GM23338 (cell line): ENCODE measurements at places on chromosomes 11 and 22. TPM values are rescaled to one million over a fixed set of nuclear protein-coding genes. Genes with fewer than 3 reads are reported as not detected.

GRCh38 chr11:13883042-13883441 is 79.5 kb upstream of the SPON1 start:
- DNase-seq: no peak
- no peaks in the 10 kb centered on the region for H3K27me3 ChIP-seq
- no peaks in the 10 kb centered on the region for H3K36me3 ChIP-seq

- no peak overlapping the region for H3K27ac ChIP-seq
- no peaks in the 10 kb centered on the region for H3K27me3 ChIP-seq
- 0 out of 2 replicates have a peak, but pooled peaks cover 5% of the 10 kb centered on the region for H3K4me1 ChIP-seq
- H3K36me3 ChIP-seq: no peaks in the 10 kb centered on the region
- no peak overlapping the region for H3K4me3 ChIP-seq
Measured at GRCh38 chr11:76835928-76836612, 24.6 kb upstream of the ACER3 start.

PATE4 gene
- not detected in 2 replicates for polyA plus RNA-seq

DNA sequence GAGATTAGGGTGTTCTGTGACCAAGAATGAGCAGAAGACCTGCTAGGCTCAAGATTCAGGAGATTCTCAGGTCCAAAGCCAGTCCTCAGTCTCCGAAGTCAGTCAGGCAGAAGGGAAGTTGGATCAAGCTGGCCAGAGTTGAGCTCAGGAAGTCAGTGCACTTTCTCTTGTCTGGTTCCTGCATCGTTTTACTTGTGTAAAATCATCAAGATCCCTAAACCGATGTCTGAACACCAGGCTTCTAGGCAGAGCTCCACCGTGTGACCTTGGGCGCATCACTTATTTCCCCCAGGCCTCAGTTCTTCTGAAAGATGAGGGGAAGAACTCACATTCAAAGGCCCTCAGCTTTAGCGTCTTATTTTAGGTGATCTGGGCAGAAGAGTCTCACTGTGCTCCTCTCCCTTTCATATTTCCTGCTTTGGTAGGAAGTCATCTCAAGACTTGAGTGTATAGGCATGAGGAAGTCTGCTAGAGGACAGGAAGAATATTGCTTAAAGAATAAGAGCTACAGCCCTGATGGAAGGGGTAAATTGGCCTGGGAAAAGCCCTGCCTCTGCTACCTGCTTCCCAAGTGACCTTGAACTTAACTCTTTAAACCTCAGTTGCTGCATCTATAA is 20.2 kb downstream of the NF2 start:
- no peaks in the 10 kb centered on the region for H3K27me3 ChIP-seq
- 0 out of 2 replicates have a peak overlapping the region, but pooled peaks have one; percentile 16 for H3K27ac ChIP-seq
- DNase-seq: no peak
- H3K36me3 ChIP-seq: no peaks in the 10 kb centered on the region
- H3K4me3 ChIP-seq: no peak overlapping the region

- no peak overlapping the region for H3K4me3 ChIP-seq
- no peak for DNase-seq
- no peaks in the 10 kb centered on the region for H3K36me3 ChIP-seq
- no peak overlapping the region for H3K27ac ChIP-seq
- H3K27me3 ChIP-seq: no peaks in the 10 kb centered on the region
Measured at GRCh38 chr11:76888989-76889388, 28.3 kb downstream of the ACER3 start.

DNA sequence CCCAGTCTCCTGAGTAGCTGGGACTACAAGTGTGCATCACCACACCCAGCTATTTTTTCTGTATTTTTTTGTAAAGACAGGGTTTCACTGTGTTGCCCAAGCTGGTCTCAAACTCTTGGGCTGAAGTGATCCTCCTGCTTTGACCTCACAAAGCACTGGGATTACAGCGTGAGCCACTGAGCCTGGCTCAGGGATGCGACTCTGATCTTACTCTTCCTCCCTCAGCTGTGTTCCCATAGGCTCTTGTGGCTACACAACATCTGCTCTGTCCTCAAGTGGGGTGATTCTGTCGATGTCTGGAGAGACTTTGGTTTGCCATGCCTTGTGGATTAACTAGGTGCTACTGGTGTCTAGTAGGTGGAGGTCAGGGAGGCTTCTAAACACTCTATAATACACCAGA is 127.0 kb upstream of the SERPIND1 start:
- no peak for DNase-seq
- H3K4me3 ChIP-seq: no peak overlapping the region
- no peaks in the 10 kb centered on the region for H3K27me3 ChIP-seq
- H3K4me1 ChIP-seq: no peaks in the 10 kb centered on the region

GRCh38 chr11:16881766-16882165 is 132.4 kb downstream of the PLEKHA7 start:
- H3K4me1 ChIP-seq: peaks cover 18% of the 10 kb centered on the region; the same call in 1 of the 2 replicates
- H3K36me3 ChIP-seq: no peaks in the 10 kb centered on the region
- no peak for DNase-seq
- no peak overlapping the region for H3K4me3 ChIP-seq

FAT3 gene
- polyA plus RNA-seq: 7.2 and 9.0 TPM in 2 replicates

DNA sequence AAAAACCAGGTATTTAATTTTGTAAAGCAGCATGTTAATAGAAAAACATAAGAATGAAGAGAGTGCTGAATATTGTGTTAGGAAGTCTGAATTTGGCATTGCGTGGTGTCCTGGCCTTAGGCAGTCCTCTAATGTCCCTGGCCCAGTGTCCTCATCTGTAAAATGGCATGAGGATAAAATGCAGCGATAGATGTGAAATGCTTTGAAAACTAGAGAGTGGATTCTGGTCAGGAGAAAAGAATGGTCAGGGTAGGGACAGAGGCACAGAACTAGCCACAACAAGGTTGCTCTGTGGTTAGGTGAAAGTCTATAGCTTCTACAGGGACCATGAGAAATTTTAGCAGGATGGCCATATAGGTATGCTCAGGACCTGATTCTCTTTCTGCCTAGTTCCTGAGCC is 18.9 kb downstream of the RNF185 start:
- H3K36me3 ChIP-seq: no peaks in the 10 kb centered on the region
- no peak overlapping the region for H3K4me3 ChIP-seq
- no peak overlapping the region for H3K27ac ChIP-seq
- DNase-seq: no peak
- H3K27me3 ChIP-seq: no peaks in the 10 kb centered on the region

SMIM35 gene
- polyA plus RNA-seq: not detected in 2 replicates
